ENCODE measurements at places on chromosomes 12 and 14. TPM values are rescaled to one million over a fixed set of nuclear protein-coding genes. Genes with fewer than 3 reads are reported as not detected.

GRCh38 chr12:62372825-62373224, 93.8 kb upstream of the MON2 start:
- no peak for DNase-seq

BATF gene
- polyA plus RNA-seq: not detected

DNA sequence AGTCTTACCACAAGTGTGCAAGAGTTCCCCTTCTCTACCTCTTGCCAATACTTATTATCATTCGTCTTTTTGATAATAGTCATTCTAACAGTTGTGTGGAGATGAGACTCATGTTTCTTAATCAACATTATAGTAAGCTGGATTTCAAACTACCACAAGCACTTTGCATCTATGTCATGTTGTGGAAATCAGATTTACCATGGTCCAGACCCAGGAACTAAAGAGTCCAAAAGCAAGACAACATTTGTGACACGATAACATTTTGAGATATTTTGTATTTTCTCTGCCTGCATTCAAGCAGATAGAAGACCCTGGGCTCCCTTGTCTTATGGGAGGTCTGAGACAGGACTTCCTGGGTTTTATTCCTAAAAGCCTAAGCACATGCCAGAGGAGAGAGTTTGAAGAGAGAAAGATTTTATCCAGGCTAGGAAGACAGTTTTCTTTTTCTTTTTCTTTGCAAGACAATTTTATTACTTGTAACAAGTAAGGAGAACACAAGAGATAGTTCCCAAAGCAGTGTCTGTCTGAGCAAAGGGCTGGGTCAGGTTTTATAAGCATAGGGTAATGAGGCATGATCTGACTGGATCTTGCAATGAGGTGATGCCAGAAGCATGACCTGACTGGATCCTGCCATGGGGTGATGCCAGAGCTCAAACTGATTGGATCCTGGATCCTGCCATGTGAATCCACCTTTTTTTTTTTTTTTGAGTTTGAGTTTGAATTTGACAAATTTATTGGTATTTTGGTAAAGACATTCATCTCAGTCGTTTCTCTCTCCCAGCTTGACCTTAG, 180.5 kb upstream of the HMGA2 start:
- no peak for DNase-seq

- no peak for DNase-seq
Measured at GRCh38 chr12:43097471-43097870, 454.5 kb downstream of the ADAMTS20 start.

MRPS35 gene
- polyA plus RNA-seq: 45.8 TPM

PLEKHH1 gene
- polyA plus RNA-seq: 0.16 TPM

- DNase-seq: no peak
Measured at GRCh38 chr12:62523619-62524018, 57.0 kb downstream of the MON2 start.

TUNAR gene
- 0.02 TPM for polyA plus RNA-seq

WNT1 gene
- polyA plus RNA-seq: not detected

- no peak for DNase-seq
Measured at GRCh38 chr12:132542661-132543060, 52.7 kb downstream of the FBRSL1 start.

- DNase-seq: no peak
Measured at GRCh38 chr14:88452231-88452630, 66.8 kb downstream of the SPATA7 start.

- no peak for DNase-seq
Measured at GRCh38 chr12:85741046-85741445, 95.2 kb downstream of the RASSF9 start.

GRCh38 chr14:63438065-63438757, 105.0 kb downstream of the PPP2R5E start:
- peak; percentile 83 for DNase-seq

DNA sequence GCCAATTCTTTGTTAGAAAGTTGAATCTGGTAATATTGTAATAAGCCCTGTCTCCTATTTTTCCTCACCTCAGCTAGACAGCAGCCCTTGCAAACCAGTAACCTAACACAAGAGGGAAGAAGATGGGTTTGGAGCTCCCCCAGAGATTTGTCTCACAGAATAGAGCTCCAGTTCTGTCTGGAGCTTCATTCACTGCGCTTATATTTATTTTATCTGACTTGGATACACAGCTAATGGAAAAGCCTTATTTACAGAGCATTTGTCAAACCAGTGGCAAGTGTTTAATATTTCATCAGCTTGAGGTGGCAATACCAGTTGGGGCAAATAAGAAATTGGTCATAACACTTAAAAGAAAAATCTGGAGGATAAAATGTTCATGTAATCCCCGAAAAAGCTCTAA, 1094.0 kb downstream of the FSCB start:
- DNase-seq: no peak

- DNase-seq: no peak
Measured at GRCh38 chr12:29991924-29992323, 208.2 kb upstream of the TMTC1 start.

ADSS1 gene
- 2.9 TPM for polyA plus RNA-seq

Measured in BJ (cell line).